ENCODE measurements at places on chromosomes 12 and 14.

GRCh38 chr12:46065412-46066166 is 75.2 kb upstream of the SCAF11 start:
- DNase-seq = no peak

- no peak for DNase-seq
Observed at GRCh38 chr12:47366579-47366978, 286.8 kb upstream of the AMIGO2 start.

GRCh38 chr14:32507029-32507984 is 178.2 kb downstream of the AKAP6 start:
- no peak for DNase-seq

DNA sequence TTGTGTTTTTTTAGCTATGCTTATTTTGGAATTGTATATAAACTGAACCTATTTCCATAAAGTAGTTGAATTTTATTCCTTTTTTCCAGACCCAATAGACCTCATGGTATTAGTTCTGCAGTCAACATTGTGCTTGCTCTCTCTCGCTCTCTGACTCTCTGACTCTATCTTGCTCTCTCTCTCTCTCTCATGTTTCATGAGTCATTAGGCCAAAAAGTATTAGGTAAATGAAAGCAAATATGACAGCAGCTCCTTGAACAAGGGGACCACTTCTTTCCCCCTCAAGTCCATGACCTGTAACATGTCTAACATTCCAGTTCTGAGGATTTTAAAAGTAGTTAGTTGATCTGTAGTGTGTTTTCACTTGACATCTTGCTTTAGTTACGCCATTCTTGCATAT is 14.0 kb upstream of the C12orf71 start:
- no peak for DNase-seq

DNA sequence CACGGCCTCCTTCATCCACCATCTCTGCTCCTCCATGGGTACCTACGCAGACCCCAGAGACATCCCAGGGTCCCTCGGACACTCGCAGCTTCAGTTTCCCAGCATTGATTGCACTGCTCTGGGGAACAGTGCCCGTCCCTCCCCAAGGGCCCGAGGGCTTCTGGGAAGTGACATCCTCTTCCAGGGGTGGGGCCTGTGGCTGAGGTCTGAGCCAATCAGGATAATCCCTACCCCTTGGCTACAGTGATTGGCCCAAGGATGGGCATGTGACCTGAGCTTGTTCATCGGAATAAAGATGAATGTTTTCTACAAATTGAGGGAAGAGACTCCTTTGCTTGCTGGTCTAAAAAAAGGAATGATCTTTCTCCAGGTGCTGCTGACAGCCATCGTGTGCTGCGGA is 37.3 kb upstream of the MYL2 start:
- DNase-seq = no peak

DNA sequence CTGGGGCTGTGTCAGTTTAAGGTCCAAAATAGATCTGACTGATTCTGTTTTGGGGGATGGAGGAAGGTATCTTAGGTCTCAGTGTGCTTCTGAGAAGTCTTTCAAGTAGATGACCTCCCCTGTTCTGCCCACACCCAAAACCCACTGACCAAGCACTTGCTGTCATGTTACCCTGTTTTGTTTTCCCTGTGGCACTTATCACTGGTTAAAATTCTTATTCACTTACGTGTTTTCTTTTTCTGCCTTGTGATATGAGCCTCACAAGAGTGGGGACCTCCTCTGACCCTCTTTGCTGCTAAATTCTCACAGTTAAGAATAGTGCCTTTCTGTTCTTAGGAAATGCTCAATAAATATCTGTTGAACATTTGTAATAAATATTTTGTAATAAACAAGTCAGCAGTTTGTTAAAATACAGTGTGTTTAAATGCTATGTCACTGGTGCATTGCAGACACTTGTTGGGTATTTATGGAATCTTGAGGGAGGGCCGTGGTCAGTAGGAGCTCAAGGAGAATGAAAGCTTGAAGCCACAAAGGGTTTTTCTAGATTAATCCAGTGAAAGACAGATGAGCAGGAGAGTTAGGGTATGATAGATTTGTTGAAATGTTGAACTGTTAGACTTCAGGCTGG is 20.9 kb downstream of the PLEKHA5 start:
- no peak for DNase-seq

DNA sequence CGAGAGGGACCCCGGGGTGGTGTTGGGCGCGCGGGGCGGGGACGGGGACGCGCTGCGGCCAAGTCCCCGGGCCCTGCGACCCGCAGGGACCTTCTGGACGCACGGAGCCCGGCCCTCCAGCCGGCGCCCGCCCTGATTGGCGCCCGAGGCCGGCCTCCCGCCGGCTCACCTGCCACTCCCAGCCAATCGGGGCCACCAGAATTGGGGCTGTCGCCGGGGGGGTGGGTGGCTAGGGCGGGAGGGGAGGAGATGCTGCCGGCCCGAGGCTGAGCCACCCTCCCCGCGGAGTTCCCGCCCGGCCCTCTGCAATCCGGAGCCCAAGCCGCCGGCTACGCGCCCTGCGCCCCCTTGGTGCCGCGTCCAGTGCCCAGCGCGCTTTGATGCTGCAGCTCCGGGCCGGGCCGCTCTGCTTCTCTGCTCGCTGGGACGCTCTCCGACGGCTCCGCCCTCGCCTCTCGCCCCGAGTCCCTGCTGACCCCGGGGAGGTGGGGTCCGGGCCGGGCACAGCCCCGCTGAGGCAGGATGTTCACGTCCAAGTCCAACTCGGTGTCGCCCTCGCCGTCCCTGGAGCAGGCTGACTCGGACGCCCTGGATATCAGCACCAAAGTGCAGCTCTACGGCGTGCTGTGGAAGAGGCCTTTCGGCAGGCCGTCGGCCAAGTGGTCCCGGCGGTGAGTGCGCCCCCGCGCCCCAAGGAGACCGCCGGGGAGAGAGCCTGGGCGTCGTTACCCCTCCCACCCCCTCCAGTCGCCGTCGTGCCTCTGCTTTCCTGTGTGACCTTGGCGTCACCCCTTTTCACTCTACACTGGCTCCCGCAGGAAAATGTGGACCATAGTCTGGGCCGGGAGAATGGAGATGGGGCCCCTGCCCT is at the start of gene PLEKHD1:
PLEKHD1 (plus strand) TSS at position 285 of the 871 bp plus-strand sequence; CDS start at position 523, 238 bp downstream.
- DNase-seq = no peak

GRCh38 chr14:54893151-54893760 is 9.4 kb downstream of the GCH1 start:
- peak; percentile 76 for DNase-seq

DNA sequence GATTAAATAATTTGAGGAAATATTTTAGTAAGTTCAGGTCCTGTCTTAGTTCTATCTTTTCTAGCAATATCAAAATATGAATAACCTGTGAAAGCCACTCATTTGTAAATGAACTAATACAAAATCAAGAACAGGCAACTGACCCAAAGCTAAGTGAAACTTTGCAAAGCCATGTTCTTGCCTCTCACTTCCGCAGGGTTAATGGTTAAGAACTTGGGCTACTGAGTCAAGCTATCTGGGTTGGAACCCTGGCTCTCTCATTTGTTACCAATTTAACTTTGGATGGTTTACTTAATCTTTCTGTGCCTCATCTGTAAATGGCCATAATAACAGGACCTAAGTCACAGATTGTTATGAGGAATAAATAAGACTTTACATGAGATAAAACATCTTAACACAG is 2.8 kb downstream of the KIF21A start:
- no peak for DNase-seq

- no peak for DNase-seq
Observed at GRCh38 chr12:128004383-128004938, 262.5 kb upstream of the TMEM132C start.

GRCh38 chr12:39123580-39124253 is 218.3 kb upstream of the CPNE8 start:
- no peak for DNase-seq

- no peak for DNase-seq
Observed at GRCh38 chr12:116261525-116262100, 15.9 kb downstream of the MED13L start.

DNA sequence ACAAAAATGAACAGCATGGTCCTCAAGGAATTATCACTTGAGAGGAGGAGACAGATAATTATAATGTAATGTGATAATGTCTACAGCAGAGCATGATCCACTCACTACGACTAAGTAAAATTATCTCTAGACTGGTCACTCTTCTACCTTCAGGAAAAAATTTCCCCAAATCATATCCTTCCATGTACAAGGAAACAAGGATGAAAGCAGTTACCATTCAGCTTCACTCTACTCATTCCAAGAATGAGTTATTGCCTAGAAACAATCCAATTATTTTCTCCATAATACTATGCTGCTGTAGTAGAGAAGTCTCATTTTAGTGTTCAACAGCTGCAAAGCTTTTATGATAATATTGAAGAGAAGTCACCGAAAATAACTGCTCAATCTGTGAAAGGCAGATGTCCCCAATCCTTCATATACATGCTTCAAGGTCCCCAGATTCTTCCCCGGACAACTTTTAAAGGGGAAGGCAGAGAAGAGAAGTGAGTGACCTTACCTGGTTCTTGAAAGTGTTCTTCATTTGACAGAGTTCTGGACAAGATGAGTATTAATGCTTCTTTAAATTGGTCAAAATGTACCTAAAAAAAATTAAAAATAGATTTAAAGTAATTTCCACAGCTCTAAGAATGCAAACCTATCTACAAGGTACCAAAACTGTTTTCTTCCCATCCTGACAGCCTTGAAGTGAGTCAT is 24.6 kb downstream of the NIN start:
- no peak for DNase-seq

DNA sequence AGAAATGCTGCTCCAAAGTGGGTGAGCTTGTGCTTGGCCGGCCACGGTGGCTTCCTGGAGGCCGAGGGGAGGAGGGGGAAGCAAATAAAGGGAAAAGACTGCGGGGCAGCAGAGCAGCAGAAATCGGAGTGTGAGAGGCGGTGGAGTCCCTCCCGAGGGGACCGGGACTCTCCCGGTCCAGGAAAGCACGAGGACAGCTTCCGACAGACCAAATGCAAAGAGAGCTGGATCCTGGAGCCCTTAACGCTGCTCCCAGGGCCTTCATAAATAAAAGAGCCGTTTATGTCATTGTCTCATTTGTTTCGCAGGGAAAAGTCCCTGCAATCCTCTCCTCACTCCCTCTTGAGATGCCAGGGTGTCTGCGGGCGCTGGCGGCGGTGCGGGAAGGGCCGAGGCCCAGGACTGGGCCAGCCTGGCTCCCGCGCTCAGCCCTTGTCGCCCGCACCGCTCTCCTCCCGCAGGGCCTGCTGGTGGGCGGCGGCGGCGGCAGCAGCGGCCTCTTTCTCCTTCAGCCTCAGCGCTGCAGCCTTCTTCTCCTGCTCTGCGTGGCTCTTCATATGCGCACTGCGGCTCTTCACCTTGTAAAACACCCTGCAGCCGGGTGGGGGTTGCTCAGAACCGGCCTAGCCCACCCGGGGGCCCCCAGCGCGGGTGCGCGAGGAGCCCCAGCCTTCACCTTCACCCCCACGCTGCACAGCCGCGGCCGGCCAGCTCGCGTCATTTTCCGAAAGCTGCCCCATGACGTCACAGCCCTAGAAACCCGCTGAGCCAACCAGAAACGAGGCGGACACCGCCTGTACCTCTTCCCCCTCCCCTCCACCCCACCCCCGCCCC is 4.5 kb upstream of the PNMA1 start:
- DNase-seq = no peak

Measured in dermis microvascular lymphatic vessel endothelial cell (primary cell).